NCI-H1092 (cell line): ENCODE measurements at places on chromosomes 5 and 9.

DNA sequence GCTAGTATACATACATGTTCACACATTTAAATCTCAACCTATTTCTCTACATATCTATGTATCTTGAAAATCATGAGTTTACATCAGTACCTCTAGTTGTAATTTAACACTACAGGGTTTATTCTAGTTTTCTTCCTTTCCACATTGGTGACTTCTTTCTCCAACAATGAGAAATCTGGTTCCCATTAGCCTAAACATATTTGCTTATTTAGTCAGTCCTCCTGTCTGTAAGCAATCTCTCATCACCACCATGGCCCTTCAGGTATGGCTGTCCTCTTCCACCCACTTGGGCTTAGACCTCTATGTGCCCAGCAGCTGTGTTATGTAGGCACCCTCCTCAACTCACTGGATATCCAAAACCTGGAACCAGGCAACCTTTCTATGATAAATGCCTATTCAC, 8.0 kb upstream of the SPATA31D1 start:
- no peak for DNase-seq

- DNase-seq = no peak
Observed at GRCh38 chr9:87650611-87651295, 75.2 kb upstream of the CTSL start.

DNA sequence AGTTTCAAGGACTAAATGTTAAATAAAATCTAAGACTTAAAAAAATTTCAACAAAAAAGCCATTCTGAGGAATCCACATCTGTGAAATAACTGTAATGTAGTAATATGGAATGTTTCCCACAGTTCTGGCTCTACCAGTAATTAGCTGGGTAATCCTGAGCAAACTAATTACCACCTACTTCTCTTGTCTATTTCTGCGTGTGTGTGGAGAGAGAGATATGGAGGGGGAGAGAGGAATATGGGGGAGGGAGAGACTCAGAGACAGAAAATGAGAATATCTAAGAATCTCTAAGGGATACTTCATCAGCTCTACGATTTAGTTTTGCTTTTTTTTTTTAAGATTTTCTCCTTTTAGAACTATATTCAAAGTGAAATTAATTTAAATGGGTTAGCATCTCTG, 28.0 kb downstream of the TBCA start:
- no peak for DNase-seq

DNA sequence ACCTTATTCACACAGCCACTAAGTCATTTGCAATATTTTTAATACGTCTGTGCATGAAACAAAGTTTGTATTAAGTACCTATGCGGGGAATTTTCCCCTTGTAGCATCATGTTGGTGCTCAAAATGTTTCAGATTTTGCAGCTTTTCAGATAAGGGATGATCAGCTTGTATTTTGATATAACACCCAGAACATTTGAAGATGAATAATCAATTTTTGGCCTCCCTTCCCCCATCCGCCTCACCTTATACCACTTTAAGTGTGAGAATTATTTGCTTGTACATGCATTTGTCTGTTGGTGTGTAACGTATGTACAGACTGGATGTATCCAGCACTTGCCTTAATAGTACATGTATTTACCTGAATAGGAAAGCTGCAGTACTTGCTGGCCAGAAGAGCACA, 1.7 kb downstream of the JAK2 start:
- no peak for DNase-seq

DNA sequence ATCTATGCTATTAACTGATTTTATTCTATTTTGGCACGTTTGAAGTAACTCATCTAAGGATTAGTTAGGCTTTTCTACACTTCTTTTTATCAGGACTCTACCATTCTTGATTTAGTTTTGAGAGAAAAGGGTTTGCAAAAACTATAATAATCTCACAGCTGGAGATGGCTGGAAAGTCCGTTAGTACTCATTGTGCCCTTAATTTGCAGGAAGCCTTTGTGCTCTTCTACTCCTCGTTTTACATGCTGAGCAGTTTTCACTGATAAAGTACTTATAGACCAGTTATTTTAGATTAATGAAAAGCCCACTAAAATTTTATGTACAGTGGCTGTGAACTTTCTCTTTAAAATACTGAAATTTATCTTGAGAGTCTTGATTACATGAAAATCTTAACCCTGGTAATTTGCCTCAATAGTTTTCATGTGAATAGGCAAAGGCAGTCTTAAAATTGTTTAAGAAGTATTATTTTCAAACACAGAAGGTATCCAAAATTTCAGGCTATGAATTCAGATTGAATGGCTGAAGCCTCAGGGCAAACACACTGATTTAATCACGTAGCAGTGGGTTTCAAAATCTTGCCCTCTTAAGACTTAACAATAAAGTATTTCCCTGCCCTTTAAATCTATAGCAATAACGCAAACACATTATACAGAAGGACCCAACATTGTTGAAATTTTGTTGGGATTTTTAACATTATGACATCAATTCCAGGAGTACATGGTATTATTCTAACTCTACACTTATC, 18.6 kb downstream of the MLLT3 start:
- no peak for DNase-seq

GRCh38 chr5:61600945-61601511, 269.0 kb downstream of the ZSWIM6 start:
- DNase-seq = no peak

DNA sequence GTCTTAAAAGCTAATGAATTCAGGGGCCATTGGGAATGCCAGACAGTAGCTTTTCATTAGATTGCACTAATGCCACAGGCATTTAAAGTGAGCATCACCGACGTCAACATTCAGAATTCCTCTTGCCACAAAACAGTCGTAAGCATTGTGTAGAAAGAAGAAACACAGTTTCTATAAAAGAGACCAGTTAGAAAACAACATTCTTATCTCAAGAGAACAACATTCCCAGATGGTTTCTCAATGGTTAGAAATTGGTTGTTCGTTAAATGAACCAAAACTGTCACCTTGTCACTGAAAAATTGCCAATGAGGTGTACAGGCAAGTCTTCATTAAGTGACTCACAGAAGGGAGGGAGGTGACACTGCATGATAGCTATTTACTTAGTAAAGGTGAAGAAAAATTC, 401.6 kb upstream of the PRR16 start:
- DNase-seq = no peak

DNA sequence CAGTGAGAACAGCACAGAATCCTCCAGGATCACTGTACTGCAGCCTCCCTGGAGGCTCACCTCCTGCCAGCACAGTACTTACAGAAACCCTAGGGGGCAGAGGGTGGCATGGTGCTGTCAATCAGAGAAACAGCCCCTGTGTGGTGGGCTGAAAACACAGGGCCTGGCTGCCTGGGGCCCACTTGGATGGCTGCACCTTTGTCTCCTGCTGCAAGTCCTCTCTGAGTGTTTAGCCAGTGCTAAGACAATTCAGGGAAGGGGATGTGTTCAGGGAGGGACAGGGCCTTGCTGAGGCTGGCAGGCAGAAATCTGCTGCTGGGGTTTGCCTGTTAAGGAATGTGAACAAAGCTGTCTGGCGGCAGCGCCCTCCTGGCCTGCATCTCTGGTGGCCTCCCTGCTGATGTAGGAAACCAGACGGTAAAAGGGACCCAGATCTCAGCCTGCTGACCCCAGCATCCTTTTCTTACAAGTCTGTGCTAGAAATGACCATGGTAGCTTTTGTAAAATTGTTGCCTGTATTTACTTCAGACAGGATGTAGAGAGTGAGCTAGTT, 39.5 kb downstream of the PRRC2B start:
- DNase-seq = no peak

DNA sequence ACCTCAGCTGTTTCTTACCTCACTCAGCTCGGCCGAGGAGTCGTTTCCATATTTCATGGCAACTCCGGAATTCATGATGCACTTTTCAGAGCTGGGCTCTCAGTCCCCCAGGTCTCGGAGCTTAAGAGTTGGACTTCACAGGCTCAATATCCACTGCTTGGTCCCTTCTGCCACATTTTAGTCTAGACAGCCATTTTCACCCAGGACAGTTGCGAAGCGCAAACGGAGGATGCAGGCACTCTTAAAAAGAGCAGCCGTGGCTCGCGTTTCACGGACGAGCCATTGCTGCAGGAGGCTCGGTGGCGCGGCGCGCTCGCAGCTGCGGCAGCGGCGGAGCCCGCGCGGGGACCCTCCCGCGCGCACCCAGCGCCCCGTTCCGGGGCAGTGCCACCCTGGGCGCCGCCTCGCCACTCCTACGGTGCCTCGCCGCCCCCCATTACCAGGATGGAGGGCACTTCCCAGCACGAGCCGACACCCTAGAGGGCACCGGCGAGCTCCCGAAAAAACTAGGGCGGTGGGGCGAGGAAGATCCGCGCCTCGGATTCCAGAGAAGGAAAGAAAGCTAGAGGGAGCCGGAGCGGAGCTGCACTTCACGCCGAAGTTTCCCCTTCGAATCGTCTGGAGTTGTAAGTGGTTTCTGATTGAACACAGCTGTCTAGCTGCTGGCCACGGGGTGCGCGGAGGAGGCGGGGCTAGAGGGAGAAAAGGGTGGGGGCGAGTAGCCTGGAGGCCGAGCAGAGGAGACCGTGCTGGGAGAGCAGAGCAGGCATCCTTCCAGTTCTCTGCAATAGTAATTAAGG, 140.3 kb downstream of the TSSK1B start:
- peak; percentile 16 for DNase-seq

GRCh38 chr5:94316916-94317838, 301.2 kb downstream of the KIAA0825 start:
- no peak for DNase-seq

DNA sequence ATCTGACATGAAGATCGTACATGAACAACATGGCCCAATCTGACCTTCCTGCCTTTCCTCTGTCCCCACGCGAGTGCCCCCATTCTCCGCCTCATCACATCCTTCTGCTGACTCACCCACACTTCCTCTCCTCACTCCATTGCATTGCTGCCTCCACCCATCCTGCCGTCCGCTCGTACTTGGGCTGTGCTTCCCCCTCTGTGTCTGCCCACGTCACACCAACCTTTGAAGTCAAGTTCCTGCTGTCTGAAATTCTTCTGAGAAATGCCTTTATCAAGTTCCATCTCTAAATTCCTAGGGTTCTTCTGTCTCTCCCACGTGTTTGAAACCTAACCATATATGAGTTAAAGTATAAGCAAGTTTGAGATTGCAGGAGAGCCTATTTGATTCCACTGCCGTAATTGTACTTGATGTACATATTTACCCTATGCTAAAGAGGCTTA, 18.0 kb upstream of the STARD4 start:
- DNase-seq = no peak

DNA sequence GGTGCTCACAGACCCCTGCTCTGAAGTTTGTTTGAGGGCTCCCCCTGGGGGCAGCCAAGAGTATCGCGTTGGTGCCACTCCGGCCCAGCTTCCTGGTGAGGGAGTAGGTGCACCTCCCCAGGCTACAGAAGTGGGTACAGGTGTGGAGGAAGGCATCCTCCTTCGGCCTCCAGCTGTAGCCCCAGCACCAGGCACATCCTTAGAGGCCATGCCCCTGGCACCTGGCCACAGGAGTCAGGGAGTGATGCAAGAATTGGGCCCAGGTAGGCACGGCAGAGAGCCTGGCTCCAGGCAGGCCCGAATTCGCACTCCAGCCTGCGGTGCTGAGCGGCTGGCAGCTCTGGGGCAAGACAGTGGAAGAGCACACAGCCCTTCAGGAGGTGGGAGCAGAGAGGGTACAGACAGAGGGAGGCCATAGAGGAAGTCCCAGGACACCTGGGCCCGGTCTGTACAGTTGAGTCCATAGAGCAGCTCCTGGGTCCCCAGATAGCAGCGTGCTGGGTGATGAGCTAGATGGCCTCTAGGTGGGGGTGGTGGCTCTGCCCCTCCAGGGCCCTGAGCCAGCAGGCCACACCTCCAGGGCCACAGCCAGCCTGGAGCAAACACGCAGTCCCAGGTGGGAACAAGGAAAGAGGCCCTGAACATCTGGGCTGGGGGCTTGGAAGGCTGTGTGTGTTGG, 2.4 kb downstream of the SAPCD2 start:
- peak; percentile 76 for DNase-seq

DNA sequence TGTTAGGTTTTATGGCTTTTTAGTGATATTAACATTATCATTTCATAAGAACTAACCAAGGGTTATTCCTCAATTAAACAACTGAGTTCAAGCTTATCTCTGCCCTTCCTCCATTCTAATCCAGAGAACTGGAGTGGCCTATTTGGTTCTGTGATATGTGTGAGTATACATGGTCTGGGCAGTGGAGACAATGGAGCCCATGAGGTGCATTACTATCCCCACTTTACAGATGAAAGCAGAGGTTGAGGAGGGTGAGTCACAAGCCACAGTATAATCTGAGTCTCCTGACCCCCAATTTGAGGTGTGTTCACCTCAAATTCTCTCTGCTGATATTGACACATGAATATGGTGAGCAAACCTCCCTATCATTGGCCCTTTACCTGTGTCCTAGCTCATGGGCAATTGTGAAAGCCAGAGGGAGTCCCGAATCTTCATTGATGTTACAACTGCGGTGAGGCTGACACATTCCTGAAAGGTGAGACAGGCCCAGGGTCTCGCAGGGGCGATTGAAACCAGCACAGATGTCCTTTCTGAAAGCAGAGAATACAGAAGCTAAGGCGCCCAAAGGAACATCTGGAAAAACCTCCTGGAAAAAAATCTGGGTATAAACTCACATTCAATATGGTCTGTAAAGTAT, 217.2 kb downstream of the TARS1 start:
- no peak for DNase-seq

GRCh38 chr5:178235588-178235974, 3.0 kb upstream of the PHYKPL start:
- DNase-seq = no peak

- no peak for DNase-seq
Observed at GRCh38 chr9:87801013-87801412, 75.1 kb downstream of the CTSL start.

DNA sequence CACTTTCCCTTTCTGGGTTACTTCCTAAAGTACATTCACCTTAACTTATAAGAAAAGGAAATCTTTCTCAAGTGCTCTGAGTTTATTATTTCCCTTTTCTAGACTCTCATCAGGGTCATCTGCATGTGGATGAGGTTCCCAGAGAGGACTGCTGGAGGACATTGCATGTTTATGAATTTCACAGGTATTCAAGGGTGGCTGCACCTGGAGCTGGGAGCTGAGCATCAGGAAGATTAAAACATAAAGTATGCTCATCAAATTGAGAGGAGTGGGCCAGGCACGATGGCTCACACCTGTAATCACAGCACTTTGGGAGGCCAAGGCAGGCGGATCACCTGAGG, 34.7 kb upstream of the PLIN2 start:
- DNase-seq = no peak

- DNase-seq = no peak
Observed at GRCh38 chr9:94847486-94847885, 121.0 kb downstream of the AOPEP start.

GRCh38 chr5:145718956-145719355, 116.2 kb downstream of the PRELID2 start:
- DNase-seq = no peak

- DNase-seq = no peak
Observed at GRCh38 chr5:141868541-141868940, 9.7 kb downstream of the PCDH1 start.
